NCI-H2171 (cell line): ENCODE measurements at places on chromosomes 7 and 10.

GRCh38 chr7:96196676-96197075 is 125.2 kb downstream of the SLC25A13 start:
- DNase-seq, result no peak

DNA sequence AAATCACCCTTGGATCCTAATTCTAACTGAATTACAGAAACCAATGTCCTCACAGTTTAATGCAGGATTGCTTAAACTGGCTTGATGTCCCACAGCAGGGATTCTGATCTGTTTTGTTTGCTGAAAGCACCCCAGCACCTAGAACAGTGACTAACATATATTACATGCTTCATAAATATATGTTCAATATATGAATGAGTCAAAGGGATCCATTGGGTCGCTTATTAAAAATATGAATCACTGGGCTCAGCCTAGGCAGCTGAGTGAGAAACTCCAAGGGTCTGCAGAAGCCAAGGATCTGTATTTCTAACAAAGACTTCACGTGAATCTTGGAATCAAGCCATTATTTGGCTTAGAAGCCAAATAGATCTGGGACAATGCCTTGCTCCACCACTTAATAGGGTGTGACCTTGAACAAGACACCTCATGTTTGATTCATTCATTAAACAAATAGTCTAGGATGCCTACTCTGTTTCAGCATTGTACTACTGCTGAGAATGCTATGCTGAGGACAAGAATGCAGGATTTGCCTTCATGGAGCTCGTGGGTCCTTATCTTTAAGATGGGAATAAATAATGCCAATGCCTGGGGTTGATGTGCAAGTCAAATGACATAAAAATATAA is 103.4 kb upstream of the DLX6 start:
- no peak for DNase-seq

DNA sequence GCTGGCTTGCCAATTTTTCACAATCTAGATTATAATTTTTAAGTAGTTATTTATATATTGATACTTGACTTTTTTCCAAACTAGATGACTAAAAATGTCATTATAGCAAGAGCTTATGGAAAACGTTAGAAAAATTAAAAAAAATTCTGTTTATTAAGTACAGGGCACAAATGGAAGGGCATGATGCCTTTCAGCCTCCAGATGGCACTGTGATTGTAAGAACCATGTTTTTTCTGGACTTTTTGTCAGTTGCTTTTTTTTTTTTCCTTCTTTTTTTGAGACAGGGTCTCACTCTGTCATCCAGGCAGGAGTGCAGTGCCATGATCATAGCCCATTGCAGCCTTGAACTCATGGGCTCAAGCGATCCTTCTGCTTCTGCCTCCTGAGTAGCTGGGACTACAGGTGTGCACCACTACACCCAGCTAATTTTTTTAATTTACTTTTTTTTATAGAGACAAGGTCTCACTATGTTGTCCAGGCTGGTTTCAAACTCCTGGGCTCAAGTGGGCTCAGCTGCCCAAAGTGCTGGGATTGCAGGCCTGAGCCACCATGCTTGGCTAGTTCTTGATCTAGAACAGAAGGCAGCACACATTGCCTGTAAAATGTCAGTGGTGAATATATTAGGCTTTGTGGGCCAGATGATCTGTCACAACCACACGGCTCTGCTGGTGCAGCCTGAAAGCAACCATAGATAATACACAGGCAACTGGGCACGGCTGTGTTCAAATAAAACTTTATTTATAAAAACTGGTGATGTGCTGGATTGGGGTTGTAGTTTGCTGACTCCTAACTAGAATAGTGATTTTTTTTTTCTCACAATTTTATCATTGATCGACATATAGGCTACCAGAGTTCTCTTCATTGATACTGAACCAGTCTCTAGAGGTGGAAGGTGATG is 27.4 kb downstream of the UCMA start:
- no peak for DNase-seq

GRCh38 chr7:158720112-158720511 is 15.5 kb upstream of the NCAPG2 start:
- DNase-seq, result no peak

DNA sequence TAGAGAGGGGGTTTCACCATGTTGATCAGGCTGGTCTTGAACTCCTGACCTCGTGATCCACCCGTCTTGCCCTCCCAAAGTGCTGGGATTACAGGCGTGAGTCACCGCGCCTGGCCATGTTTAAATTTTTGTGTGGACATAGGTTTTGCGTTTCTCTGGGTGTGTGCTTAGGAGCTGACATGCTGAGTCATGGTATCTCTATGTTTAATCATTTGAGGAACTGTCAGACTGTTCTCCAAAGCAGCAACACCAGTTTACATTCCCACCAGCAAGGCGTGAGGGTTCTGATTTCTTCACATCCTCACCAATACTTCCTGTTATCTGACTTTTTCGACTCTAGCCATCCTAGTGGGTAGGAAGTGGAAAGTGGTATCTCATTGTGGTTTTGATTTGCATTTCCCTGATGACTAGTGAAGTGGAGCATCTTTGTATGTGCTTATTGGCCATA is 153.7 kb downstream of the DNAJB6 start:
- no peak for DNase-seq

GRCh38 chr7:121480566-121481335 is 84.6 kb upstream of the FAM3C start:
- no peak for DNase-seq

- DNase-seq, result peak; percentile 89
Observed at GRCh38 chr7:8379264-8379663, 54.1 kb upstream of the NXPH1 start.

DNA sequence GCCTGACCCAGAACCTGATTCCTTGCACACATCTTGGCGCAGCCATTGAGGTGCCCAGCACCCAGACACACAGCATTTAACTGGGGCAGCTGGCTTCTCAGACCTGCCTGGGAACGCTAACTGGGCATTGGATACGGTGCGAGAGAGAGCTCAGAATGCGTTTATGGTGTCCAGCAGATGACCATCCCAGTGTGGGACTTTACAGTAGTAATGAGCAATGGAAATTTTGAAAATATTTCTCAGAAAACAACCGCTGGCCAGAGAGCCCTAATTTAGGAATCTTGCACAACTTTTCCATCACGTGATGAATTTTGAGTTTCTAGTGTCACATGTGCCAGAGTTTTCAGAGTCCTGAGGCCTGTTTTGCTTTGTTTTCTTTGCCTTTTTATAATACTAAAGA is 78.2 kb upstream of the SEC61G start:
- DNase-seq, result no peak

- no peak for DNase-seq
Observed at GRCh38 chr7:150329331-150330120, 6.2 kb upstream of the ACTR3C start.

- DNase-seq, result no peak
Observed at GRCh38 chr10:11025978-11026377, 8.3 kb downstream of the CELF2 start.

GRCh38 chr7:125383324-125383723 is 453.7 kb upstream of the POT1 start:
- DNase-seq, result no peak

DNA sequence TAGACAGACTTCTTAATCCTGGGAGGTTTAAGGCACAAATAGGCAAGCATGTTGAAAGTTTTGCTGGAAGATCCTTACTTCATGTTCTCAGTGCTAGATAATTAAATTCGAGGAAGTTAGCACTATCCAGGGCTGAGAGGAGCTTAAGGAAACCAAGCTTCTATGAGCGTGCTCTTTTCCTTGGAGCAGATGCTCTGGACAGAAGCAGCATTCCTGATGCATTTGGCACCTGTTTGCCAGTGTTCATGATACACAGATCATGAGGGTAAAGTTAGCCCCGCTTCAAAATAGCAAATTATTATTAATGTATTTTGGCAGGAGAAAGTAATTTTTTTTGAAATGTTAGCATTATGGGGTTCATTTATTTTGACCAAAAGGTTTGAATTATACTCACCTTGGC is 9.4 kb downstream of the HDAC9 start:
- DNase-seq, result no peak

- DNase-seq, result no peak
Observed at GRCh38 chr7:69845721-69846495, 247.6 kb downstream of the AUTS2 start.

- DNase-seq, result no peak
Observed at GRCh38 chr7:17132726-17133125, 165.7 kb upstream of the AHR start.

DNA sequence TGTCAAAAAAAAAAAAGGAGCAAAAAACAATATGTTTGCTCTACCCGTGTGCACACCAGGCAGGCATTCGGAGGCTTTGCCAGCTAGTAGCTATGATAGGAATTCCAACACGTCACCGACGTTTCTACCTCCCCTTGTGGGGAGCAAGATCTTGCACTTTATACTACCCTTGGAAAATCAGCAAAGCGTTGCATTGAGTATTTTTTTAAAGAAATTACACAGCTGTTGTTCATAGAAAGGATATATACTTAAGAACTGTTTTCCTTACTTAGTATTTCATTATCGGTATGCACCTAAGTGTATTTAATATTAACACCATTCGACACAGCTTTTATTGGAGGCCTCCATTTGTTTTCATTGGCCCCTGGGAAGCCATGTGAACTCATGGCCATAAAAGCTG is 159.9 kb upstream of the MGMT start:
- DNase-seq, result no peak

- no peak for DNase-seq
Observed at GRCh38 chr7:17770710-17771375, 169.5 kb downstream of the SNX13 start.

GRCh38 chr10:2992401-2993198 is 74.7 kb upstream of the PFKP start:
- DNase-seq, result no peak

DNA sequence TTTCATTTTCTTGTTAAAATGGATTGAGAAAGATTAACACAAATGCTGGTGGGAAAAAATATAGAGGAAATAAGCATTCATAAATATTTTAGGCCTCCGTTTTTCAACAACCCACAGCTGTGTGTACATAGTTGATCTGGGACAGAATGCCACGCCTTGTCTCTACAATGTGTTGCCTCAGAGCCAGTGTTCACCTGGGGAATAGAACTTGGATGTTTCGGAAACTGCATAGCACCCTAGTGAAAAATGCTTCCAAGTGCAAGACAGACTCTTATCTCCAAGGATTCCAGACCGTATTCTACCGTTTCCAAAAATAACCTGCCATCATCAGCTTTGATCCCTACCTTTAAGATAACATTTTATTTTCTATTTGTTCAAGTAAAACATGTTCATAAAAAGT is 260.9 kb downstream of the SDK1 start:
- no peak for DNase-seq

DNA sequence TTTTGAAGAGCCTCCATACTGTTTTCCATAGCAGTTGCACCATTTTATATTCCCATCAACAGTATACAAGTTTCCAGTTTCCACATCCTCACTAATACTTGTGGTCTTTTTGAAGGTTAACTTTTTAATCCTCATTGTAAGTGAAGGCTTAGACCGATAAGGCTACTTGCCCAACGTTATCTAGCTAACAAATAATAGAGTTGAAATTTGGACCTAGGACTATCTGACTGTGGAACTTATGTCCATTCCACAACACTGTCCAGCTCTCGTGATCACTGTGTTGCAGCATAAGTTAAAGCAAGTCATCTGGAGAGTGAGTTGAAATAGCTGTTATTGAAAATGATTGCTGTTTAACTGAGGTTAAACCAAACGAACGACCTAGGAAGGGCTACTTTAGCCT is 84.0 kb downstream of the ZNF92 start:
- DNase-seq, result no peak

- DNase-seq, result no peak
Observed at GRCh38 chr7:28104041-28104541, 76.5 kb downstream of the JAZF1 start.

DNA sequence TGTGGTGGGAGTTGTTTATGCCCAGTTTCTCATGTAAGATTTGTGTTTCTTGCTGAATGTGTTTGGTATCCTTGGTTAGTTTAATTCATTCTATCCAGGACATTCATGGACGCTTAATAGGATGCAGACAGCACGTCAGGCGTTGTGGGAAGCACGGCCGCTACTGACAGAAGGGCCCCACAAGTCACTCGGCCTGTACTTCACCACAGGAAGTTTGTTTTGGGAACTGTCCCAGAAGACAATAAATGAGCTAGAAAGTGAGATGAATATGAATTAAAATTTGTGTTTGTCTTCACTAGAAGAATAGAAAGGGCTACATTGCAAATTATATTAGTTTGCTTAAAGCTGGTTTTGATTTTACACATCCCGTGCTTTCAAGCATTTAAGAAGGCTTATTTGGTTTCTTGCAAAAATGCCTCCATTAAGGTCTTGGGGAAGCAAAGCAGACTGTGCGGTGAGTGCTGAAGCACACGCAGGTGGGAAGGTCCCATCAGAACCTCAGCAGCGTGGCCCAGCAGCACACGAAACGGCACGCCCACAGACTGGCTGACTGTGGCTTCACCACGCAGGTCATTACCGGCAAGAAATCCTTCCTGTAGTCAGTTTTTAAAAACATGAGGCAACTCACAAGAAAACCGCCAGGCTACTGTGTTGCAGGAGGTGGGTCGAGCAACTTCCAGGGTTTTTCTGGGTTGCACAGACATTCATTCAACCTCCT is 74.1 kb downstream of the VIPR2 start:
- DNase-seq, result no peak

- no peak for DNase-seq
Observed at GRCh38 chr10:67815571-67816059, 22.4 kb downstream of the DNAJC12 start.

DNA sequence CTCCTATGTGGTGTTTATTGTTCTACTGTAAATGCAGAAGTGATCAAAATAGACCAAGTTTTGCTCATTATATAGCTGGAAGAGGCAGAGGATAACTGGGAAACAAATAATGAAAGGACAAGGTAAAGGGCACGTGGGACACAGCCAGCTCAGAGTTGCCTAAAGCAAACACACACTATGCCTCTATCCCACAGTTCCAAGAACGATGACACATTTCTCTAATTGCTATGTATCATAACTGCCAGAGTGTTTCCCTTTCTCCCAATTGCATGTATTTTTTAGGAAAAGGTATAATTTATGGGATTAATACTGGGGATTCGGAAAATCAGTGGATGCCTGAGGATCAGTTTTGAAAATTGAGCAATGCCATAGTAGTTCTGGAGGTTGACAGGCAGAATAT is 49.0 kb downstream of the CCDC71L start:
- no peak for DNase-seq

DNA sequence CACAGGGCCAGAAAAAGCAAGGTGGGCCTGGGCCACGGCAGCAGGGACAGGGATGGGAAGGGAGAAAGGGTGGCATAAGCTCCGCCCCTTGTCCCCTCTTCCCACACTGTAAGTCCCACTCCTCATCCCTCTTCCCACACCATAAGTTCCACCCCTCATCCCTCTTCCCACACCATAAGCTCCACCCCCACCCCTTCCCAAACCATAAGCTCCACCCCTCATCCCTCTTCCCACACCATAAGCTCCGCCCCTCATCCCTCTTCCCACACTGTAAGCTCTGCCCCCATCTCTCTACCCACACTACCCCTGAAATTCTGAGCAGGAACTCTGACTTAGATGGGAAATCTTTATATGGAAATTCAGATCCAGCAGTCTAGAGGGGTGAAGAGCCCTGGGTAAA is 55.7 kb downstream of the HSPA12A start:
- DNase-seq, result no peak

- no peak for DNase-seq
Observed at GRCh38 chr10:58341947-58342346, 7.1 kb downstream of the UBE2D1 start.

- no peak for DNase-seq
Observed at GRCh38 chr10:15540727-15541126, 169.6 kb upstream of the FAM171A1 start.

- no peak for DNase-seq
Observed at GRCh38 chr10:11042357-11042756, 24.7 kb downstream of the CELF2 start.

- no peak for DNase-seq
Observed at GRCh38 chr7:94115316-94115715, 111.2 kb upstream of the BET1 start.

- DNase-seq, result no peak
Observed at GRCh38 chr10:12489806-12490205, 140.5 kb downstream of the CAMK1D start.
